ENCODE measurements at places on chromosomes 7 and 10.
A peak's percentile ranks its signal among the peaks of the same experiment; 100 is the strongest.

DNA sequence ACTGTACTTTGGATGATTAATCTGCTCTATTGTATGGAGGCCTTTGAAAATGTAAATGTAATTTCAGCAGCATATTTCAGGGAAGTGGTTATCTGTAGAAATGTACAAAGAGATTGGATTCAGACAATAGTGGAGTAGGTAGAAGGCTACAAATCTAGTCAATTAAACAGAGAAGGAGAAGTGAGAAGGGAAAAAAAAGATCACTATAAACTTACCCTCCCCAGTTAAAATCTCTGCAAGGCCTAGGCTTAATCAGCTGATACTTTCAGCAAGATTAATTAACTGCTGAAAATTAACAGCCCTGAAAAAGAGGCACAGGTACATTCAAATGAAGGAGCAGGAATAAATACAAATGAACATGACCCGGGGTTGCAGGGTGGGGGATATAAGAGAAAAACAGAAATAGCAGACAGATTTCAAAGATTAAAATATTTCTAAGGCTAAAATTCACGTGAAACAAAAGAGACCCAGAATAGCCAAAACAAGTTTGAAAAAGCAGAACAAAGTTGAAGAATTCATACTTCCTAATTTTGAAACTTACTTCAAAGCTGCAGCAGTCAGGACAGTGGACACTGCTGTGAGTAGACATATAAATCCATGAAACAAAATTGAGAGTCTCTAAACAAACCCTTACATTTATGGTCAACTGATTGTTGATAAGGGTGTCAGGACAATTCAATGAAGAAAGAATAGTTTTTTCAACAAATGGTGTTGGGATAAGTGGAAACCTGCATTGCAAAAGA lies 96.0 kb downstream of the NRCAM start:
- no peak for DNase-seq

DNA sequence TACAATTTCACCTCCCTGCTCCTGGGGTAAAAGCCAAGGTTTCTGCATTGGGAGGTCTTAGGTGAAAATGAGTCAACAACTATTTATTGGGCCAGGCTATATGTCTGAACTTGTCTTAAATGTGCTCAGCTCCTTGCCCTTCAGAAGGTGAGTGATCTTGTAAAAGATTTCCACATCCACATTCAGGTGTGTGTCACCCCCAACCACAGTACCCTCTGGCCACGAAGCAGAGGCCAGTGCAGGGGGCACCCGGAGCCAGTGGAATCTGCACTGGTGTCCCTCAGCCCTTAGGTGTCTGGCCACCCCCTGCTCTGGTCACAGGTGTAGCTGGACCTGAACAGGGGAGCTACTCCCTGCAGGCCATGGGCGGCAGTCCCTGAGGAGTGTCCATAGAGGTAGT lies 198.5 kb downstream of the PAXIP1 start:
- no peak for DNase-seq

DNA sequence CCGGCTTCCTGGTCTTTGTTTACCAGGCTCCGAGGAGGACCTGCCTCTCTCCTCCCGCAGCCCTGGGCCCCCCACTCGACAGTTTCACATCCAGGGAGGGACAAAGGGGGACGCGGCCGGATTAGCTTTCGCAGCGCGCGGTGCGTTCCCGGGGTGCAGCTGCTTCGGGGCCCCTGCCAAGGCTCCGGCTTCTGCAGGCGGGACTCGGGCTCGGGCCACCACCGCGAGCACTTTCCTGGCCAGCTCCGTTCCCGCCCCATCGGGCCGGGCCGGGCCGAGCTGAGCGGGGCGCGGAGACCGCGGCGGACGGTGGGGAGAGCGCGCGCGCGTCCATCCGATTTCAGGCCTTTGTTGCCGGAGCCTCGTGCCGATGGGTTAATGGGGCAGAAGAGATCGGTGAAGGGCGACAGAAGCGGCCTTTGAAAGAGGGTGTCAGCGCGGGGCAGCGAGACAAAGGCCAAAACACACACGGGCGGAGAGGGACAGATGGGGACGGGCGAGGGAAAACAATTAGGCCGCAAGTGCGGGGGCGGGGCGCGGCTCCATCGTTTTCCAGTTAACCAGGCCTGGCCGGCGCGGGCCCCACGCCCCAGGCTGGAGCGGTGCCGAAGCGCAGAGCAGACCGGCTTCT lies 8.5 kb upstream of the UNCX start:
- peak; percentile 35 for DNase-seq

GRCh38 chr10:34811968-34812514 lies 3.1 kb downstream of the PARD3 start:
- DNase-seq, result no peak

DNA sequence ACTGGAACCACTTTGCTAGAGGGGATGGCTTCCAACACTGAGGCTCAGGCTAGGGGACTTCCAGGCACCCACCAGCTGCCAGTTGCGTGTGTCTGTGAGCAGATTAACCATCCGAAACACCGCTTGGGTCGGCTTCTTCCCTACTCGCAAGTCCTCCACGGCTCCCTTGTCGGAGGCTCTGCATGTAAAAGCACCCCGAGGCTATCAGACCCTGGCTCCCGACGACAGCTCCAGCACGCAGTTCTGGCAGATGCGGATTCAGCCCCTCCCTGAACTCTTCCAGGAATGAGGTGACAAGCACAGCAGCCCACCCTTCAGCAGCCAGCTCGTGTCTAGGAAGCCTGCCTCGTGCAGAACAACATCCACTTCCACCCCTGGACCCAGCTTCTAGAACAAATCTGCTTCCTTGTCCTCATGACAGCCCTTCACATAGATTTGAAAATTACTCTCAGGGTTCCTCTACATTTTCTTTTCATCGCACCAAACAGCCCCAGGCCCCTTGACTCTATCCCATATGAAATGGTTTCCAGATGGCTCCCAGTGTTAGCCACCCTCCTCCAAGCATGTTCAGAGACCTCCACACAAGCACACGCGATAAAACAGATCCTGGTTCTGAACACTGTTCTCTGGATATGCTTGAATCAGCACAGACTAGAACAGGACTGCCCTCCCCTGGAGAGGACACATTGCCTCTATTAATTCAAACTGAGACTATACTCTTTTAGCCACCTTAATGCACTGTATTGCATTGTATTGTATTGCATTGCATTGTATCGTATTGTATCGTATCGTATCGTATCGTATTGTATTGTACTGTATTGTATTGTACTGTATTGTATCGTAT lies 44.6 kb downstream of the SLIT1 start:
- DNase-seq, result no peak

DNA sequence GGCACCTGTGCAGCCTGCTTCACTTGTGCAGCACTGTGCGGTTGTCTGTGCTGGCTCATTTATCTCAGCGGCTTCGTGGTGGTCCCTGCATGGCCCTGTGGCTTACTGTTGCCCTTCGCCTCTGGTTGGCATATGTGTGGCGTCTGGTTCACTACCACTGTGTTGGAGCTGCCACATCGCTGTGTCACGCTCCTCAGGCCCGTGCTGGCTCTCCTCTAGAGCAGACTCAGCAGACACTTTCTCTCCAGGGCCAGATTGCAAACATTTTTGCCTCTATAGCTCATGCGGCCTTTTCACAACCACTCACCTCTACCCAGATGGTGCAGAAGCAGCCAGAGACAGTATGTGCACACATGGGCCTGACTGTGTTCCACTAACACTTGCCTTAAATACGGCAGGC lies 37.9 kb downstream of the PPP2R2D start:
- DNase-seq, result no peak

DNA sequence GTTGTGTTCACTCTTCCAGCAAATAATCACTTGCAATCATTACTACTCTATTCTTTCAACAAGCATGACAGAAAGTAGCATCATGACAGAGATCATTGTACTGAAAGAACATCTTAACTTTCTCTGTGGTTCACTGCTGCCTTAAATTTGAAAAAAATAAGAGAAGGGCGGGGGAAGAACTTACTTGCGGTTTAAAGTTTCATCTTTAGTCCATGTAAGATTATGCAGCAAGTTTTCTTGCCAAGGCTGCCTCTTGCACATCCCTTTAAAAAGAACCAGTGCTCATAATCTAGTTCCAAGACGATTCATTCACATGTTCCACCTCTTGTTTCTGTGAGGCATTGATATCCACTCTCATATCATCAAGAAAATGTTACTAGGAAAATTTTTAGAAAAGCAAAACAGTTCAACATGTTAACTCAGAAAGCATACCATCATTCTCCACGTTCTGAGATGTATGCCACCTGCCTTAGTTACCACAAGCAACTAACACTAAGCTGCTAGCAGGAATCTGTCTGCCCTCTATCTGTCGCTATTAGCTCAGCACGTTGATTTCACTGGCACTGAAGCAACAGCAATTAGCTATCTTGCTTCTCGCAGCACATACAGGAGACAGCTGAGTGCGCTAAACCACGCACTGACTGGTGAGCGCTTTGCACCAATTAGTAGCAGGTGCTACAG lies at the start of gene PCDH15:
TSS of gene PCDH15 (minus strand) at position 491 of the 681 bp plus-strand sequence. CDS start 136,969 bp downstream, outside the sequence.
- DNase-seq, result no peak

DNA sequence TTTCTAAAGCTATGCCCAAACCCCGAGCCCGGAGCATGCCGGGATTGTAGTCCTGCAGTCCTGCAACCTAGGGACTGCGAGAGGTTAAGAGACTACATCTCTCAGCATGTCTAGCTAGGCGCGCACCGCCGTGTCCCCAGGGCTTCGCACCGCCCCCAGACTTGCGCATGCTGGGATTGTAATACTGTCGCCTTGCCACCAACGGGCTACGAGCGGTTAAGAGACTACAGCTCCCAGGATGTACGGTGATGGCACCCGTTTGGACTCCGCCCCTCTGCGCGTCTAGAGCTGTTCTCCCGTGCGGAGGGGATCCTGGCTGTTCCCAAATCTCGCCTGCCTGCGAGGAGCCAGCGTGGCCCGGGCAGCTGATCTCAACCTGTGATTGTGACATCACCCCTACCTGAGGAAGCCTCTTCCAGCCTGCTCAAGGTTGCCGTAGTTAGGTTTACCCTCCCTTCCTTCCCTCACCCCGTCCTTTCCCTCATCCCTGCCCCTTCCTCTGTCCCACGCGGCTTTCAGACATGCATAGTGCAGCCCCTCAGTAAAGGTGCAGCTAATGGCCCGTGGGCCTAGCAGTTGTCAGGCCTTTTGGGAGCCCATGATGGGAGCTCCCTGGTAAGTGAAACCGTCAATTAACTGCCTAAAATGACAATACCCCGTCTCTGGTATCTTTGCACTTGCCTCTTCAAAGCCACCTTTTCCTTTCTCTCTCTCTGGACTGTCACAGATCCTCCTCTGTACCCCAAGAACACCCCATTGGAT lies 6.3 kb upstream of the ZNF736 start:
- DNase-seq, result peak; percentile 93

- DNase-seq, result no peak
Measured at GRCh38 chr10:116184512-116184794, 88.6 kb downstream of the GFRA1 start.

DNA sequence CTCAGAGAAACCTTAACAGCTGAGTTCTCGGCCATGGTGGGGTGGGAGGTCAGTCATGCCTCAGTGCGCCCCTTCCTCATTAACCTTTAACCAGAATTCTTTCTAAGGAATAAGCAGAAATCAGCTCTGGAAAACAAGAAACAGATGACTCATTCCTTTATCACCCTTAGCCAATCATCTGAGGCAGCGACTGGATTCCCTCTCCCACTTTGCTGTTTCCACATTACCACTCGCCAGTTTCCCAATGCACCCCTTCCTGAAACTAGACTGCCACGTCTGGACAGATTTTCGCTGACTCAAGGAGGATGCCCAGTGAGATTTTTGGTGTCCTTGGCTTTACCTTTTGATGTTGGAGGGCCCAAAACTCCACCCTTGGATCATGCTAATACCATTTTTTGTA lies 223.8 kb downstream of the PLXDC2 start:
- no peak for DNase-seq

DNA sequence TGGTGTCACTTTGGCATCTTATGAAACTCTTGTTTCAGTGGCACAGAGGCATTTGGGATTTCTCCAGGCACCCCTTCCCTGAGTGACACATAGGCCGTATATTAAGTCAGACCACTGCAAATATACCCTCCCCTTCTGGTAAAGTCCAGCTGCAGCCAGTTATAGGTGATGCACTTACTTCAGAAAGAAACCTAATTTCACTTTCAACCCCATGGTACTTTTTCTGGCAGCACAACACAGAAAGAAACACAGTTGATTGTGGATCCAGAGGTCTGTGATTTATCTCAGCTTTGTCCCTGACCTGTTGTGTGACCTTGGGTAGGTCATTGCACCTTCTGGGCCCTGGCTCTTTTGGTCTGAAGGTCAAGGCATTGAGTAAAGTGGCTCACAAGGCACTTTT lies 173.2 kb downstream of the BUB3 start:
- no peak for DNase-seq

DNA sequence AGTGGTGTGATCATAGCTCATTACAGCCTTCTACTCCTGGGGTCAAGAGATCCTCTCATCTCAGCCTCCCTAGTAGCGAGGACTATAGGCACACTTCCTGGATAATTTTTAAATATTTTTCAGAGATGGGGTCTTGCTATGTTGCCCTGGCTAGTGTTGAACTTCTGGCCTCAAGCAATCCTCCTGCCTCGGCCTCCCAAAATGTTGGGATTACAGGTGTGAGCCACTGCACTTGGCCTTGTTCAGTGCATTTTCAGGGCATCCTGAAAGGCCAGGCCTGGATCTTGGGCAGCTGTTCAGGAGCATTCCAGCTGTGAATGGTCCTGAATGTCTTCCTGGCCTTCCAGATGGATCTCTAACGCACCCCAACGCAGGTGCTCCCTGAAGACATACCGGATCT lies 95.7 kb downstream of the PFKFB3 start:
- DNase-seq, result no peak

DNA sequence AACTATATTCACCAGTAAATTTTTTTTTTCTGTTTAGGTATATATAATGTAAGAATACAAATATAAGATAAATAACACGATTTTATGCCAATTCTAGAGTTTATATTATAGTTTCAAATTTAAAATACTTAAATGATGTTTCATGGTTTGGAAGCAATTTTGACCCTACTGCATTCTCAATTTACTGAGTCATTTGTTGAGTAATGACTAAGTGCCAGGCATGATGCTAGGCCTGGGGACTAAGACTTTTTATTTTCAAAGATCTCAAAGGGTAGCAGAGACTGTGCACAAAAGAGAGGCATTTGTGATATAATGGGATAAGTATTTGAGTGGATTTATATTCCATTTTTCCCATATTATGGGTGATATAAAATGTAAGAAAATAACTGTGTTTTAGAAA lies 78.9 kb upstream of the SMIM30 start:
- DNase-seq, result no peak

DNA sequence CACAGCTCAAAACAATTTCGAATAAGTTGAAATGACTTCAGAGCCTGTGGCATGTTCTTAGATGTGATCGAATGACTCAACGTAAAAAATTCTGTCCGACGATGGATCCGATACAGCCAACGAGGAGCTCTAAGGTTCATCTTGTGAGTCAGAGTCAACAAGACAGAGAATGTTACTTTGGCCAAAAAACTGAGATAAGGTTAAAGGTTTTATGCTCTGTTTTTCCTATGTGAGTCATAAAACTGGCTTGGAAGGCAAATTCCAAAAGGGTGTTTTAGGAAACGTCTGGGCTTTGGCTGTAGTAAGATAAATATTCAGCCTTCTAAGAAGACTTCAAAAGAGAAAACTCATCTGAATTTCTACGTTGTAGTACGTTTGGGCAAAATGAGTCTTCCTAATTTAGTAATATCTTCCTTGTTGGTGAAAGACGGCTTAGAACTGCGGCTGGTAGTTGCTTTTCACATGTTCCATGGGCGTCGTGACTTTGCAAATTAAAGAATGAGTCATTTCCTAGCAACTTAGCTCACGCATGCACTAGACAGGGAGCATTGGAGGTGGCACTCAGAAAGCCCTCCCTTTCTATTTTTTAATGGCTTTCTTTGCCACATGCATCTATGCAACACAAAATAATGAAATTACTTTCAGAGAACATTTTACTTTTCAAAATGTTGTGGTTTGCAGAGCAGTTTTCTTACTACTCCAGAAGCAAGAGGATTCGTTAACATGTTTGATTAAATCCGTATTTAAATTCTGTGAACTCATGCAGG lies 28.2 kb downstream of the PFKP start:
- no peak for DNase-seq
